Body of pancreas (tissue), 4 donors: ENCODE measurements at places on chromosomes 5 and 9. TPM values are rescaled to one million over a fixed set of nuclear protein-coding genes. Genes with fewer than 3 reads are reported as not detected.
A peak's percentile ranks its signal among the peaks of the same experiment; 100 is the strongest.

DNA sequence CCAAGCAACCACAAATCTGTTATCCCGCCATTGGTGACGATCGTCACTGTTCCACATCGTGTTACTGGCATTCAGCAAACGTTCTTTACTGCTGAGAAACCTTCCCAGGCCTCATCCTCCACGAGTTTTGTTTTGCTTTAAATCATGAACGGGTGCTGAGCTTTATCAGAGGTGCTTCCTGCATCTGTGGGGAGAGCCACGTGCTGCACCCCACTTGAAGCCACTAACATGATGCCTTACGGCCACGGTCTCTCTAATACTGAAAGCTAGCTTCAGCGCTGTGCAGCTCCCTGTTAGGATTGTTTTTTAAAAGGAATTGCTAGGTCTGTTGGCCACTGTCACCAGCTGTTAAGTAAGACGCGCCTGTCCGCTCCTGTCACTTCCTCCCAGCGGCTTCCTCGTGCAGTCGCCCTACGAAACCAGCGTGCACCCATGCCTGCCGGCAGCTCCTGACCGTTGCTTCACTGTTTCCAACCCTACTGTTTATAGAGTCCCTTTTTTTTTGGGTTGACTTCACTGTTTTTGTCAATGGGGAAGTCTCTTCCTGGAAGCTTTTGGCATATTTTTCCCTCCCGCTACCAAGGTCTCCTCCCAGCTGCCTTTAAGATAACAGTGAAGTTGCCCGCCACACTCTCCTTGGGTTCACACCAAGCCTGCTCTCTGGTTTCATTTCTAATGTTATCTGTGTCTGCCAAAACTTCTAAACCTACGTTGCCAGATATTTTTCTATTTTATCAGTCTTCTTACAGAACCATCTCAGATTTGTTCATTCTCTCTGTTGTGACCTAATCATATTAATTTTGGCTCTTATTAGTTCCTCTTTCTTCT, 20.3 kb downstream of the LPCAT1 start:
- no peak overlapping the region for H3K27ac ChIP-seq
- H3K4me1 ChIP-seq, result no peaks in the 10 kb centered on the region
- no peak overlapping the region for H3K4me3 ChIP-seq
- no peaks in the 10 kb centered on the region for H3K27me3 ChIP-seq

DNA sequence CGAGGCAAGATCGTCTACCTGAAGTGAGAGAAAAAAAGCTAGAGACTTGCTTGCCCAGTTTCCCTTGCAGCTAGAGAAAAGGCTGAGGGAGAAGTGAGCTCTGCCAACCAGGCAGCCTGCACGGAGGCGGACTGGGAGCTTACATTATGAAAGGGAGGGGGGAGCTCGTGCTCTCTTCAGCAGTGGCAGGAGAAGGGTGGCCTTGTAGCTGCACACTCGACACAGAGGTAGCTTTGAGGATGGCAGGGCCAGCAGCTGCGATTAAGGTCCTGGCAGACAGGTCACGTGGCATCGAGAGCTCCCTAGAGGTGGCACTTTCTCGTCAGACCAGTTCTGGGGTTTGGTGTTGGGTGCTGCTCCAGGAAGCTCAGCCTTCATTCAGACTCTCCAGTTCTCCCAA, 26.7 kb downstream of the APBA1 start:
- no peaks in the 10 kb centered on the region for H3K36me3 ChIP-seq
- peak; percentile 85 for DNase-seq
- H3K4me3 ChIP-seq, result no peak overlapping the region
- no peaks in the 10 kb centered on the region for H3K27me3 ChIP-seq
- H3K4me1 ChIP-seq, result peaks cover 14% of the 10 kb centered on the region

DNA sequence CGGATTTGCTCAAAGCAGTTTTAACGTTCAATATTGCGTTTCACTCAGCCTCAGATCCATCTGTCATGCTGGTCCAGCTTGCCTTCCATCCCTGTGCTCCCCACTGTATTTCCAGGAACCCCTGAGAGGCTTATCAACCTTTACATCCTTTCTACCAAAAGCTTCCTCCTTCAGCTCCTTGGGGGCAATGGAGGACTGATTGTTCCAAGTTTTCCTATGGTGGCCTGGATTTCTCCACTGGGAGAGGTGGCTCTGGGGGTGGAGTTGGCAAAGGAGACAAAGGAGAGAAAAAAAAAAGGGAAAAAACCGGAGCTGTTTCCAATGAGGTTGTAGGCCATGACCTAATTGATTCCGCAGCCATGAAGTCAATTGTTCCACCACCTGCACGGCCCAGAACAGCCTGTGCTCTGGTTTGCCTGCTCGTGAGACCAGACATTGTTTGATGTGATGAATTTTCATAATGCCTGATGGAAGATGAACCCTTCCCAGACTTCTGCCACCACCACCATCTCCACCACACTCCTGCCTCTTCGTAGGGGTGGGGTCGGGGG, 54.1 kb downstream of the ABLIM3 start:
- no peaks in the 10 kb centered on the region for H3K27me3 ChIP-seq
- H3K27ac ChIP-seq, result no peak overlapping the region
- no peaks in the 10 kb centered on the region for H3K36me3 ChIP-seq
- H3K4me1 ChIP-seq, result no peaks in the 10 kb centered on the region
- no peak overlapping the region for H3K4me3 ChIP-seq

DNA sequence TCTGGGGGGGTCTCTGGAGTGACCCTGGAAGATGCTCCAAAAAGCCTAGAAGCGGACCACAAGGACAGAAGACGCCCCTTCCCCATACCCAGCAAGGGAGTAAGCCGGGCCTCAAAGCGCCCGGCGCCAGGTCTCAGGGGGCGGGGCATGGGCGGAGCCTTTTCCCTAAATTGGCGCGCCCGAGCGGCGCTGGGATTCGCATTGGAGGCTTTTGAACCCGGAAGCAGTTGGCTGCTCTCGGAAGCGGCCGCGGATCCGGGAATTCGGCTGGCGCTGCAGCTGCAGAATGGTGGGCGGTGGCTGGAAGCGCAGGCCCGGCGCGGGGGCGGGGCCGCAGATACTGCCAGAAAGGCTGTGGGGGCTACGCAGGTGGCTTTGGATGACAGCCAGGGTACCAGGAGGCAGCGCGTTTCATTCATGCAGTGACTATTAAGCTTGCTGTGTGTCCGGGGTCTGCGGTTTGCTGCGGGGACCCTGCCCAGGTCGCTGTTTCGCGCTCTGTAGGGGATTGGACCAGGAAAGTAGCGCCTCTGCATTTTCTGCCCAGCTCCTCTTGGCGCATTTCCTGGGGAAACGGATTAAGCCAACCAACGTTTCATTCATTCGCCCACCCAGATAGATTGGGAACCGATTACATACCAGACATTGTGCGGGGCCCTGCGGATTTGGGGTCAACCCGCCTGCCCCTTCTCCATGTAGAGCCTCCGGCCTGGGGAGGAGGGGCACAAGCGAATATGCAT, 83.0 kb upstream of the FREM1 start:
- peak overlapping the region; percentile 67 for H3K4me3 ChIP-seq
- H3K36me3 ChIP-seq, result no peaks in the 10 kb centered on the region
- H3K27me3 ChIP-seq, result no peaks in the 10 kb centered on the region

GRCh38 chr5:95824747-95825146, 2.2 kb upstream of the GLRX start:
- no peaks in the 10 kb centered on the region for H3K36me3 ChIP-seq
- no peak for DNase-seq
- H3K27ac ChIP-seq, result peak overlapping the region; percentile 75

DNA sequence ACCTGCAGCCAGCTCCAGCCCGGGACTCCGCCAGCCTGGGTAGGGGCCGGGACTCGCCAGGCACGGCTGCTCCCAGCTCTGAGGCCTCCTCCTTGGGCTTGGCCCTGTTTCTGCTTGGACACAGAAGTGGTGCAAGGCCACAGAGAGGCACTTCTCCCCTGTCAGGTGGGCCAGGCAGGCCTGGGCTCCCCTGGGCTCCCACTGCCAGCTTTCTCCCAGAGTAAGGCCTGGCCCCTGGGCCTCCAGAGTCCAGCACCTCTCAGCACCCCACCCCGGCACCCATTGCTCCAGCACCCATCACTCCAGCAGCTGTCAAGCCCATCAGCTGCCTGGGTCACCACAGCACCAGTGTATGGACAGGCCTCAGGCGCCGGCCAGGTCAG, 71.1 kb upstream of the LRRTM2 start:
- H3K27ac ChIP-seq, result no peak overlapping the region
- no peak overlapping the region for H3K4me3 ChIP-seq
- no peak for DNase-seq
- H3K4me1 ChIP-seq, result peaks cover 53% of the 10 kb centered on the region

GRCh38 chr5:100517301-100517974, 17.7 kb upstream of the FAM174A start:
- DNase-seq, result peak; percentile 21
- H3K4me3 ChIP-seq, result no peak overlapping the region
- H3K4me1 ChIP-seq, result no peaks in the 10 kb centered on the region
- no peak overlapping the region for H3K27ac ChIP-seq
- H3K36me3 ChIP-seq, result no peaks in the 10 kb centered on the region
- no peaks in the 10 kb centered on the region for H3K27me3 ChIP-seq

DNA sequence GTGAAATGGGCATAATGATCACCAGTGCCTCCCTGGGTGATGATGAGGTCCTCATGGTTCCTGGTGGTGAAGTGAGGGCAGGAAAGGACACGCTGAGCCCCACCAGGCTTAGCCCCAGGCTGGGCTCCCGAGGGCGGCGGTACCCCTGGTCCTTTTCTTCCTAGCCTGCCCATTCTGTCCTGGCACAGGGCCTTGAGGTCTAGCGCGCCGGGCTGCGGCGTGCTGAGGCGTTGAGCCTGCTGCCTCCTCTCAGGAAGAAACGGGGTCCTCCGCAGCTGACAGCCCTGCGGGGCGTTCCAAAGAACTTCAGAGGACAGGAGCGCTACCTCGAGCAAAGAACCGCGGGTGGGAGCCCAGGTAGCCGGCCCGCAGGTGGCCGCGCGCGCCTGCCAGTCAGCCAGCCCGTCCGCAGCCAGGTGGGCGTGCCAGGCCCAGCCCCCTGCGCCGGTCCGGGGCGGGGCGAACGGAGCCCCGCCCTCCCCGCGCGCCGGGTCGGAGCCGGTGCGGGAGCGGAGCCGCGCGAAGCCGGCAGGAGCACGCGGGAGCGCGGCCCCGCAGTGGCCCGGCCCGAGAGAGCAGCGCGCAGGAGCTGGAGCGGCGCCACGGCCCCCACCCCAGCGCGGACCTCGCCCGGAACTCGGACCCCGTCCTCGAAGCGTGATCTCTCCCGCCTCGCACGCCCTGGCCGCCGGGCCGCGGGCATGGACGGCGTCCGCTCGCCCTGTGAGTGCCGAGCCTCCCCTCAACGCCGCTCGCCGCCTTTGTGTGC, at the start of gene WNK2:
Gene WNK2 (plus strand): TSS at position 477 of the 769 bp plus-strand sequence. CDS start 791 bp downstream, outside the sequence.
- no peaks in the 10 kb centered on the region for H3K27me3 ChIP-seq
- H3K4me1 ChIP-seq, result peaks cover 64% of the 10 kb centered on the region
- H3K4me3 ChIP-seq, result peak within 1 kb of the TSS; percentile 53
- peak; percentile 73 for DNase-seq
- H3K27ac ChIP-seq, result peak within 1 kb of the TSS; percentile 78

GRCh38 chr9:82957529-82958379, 105.2 kb downstream of the RASEF start:
- no peak overlapping the region for H3K27ac ChIP-seq
- H3K4me3 ChIP-seq, result no peak overlapping the region
- no peaks in the 10 kb centered on the region for H3K36me3 ChIP-seq
- H3K4me1 ChIP-seq, result no peaks in the 10 kb centered on the region
- DNase-seq, result no peak

GRCh38 chr9:121021301-121021700, 28.8 kb downstream of the C5 start:
- H3K27me3 ChIP-seq, result no peaks in the 10 kb centered on the region
- no peaks in the 10 kb centered on the region for H3K4me1 ChIP-seq
- no peaks in the 10 kb centered on the region for H3K36me3 ChIP-seq
- H3K4me3 ChIP-seq, result no peak overlapping the region
- DNase-seq, result no peak
- H3K27ac ChIP-seq, result no peak overlapping the region

GRCh38 chr5:76608833-76609232, 14.4 kb downstream of the F2RL2 start:
- no peaks in the 10 kb centered on the region for H3K27me3 ChIP-seq
- no peak for DNase-seq
- H3K27ac ChIP-seq, result no peak overlapping the region
- H3K4me3 ChIP-seq, result no peak overlapping the region
- no peaks in the 10 kb centered on the region for H3K36me3 ChIP-seq

DNA sequence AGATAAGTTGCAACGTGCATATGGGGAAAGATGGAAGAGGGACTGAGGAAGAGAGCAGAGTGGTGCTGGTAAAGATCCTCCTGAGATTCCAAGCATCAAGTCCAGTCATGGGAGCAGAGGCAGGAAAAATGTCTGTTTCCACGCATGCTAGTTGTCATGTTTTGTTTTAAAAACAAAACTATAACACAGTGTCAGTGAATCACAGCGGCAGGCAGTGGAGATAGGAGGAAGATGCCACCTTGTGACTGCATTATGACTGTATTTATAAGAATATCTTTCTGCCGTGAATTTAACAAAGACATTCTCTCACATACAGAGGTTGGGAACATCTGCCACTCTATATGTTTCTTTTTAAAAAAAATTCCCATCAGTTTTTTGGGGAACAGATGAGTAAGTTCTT, 3.7 kb upstream of the SVEP1 start:
- no peaks in the 10 kb centered on the region for H3K27me3 ChIP-seq
- H3K4me3 ChIP-seq, result no peak overlapping the region
- DNase-seq, result no peak

DNA sequence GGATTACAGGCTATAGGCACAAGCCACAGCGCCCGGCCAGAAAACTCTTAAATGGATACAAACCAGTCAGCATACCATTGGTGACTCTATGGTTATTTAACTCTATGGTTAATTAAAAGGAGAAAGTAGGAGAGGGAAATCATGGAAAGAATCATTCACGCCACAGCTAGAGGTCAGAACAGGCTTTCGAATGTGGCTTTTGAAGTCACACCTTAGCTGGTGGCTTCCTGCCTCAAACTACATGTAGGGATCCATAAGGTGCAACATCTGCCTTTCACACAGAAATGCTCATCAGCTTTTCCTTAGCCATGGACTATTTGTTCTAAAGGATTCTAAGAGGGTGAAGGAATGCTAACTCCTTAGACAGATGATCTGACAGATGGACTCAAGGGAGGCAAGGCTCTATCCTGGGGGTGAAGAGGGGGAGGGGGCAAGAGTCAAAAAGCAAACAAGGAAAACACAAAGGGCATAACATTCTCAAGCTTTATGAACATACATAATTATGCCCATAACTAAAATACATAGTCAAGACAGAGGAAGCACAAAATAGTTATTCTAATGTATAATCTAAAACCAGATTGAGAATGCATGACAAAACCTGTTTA, 130.9 kb downstream of the EFNA5 start:
- no peak for DNase-seq
- no peaks in the 10 kb centered on the region for H3K27me3 ChIP-seq
- H3K36me3 ChIP-seq, result no peaks in the 10 kb centered on the region
- no peak overlapping the region for H3K4me3 ChIP-seq

DNA sequence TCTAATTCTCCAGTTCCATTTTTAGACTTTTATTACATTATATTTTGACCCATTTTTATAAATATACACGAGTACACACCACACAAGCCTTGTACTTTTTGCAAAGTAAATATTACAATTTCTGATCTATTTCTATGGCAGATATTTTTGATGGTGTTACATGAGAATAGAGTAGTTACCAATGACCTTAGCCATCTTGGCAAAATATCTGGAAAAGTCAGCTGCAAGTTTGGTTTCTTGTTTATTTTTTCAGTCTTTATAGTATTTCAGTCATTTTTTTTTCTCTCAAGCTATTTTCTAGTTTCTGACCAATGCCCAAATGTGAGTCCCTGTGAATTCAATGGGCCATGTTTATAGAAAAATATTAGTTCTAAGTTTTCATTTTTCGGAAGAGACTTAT, 64.0 kb upstream of the TMC1 start:
- H3K36me3 ChIP-seq, result no peaks in the 10 kb centered on the region
- H3K4me1 ChIP-seq, result peaks cover 78% of the 10 kb centered on the region
- H3K27ac ChIP-seq, result peak overlapping the region; percentile 81
- no peaks in the 10 kb centered on the region for H3K27me3 ChIP-seq
- no peak overlapping the region for H3K4me3 ChIP-seq

The PTGDS gene
- 17.8 TPM for total RNA-seq

The SV2C gene
- total RNA-seq, result not detected

The PTGES gene
- total RNA-seq, result 0.52 TPM

The UBE2QL1 gene
- 0.33 TPM for total RNA-seq
